ENCODE measurements at places on chromosomes 5 and 9.

GRCh38 chr5:58827463-58827862, 244.6 kb downstream of the RAB3C start:
- no peak for DNase-seq

- peak; percentile 49 for DNase-seq
Observed at GRCh38 chr5:80960531-80961375, 590 bp downstream of the RASGRF2 start.

DNA sequence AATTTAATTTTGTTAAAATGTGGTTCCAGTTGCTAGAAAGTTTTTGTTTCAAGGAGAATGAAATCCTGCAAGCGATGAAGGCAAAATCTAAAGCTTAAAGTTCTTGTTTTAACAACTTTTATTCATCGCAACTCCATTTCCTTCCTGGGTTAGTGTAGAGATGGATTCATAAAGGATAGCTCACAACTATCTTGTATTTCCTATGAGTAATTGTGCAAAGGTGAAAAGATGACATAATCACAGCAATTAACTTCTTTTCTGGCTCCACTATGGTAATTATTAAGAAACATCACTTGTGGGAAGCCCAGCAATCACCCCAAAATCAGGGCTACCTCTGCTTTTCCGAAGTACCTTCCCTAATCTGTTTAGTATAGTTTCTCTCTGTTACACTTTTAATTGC, 80.8 kb upstream of the SEMA6A start:
- no peak for DNase-seq

GRCh38 chr5:109946610-109947009, 256.9 kb downstream of the MAN2A1 start:
- DNase-seq = no peak

DNA sequence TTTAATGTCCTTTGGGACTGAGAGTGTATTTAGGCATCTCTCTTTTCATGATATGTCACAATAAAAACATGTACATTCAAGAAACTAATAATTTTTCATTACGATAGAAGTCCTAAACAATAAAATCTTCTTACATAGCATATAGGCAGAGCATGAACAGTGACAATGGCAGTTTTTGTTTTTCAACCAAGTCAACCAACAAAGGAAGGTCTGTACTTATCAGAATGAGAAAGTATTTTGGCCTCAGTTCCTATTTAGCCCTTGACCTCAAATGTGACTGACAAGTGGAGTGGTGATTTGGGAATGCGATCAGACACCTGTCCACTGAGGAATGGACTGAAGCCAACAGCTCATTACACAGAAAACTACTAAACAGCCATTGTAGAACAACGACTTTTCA, 219.5 kb downstream of the TMEM161B start:
- no peak for DNase-seq

DNA sequence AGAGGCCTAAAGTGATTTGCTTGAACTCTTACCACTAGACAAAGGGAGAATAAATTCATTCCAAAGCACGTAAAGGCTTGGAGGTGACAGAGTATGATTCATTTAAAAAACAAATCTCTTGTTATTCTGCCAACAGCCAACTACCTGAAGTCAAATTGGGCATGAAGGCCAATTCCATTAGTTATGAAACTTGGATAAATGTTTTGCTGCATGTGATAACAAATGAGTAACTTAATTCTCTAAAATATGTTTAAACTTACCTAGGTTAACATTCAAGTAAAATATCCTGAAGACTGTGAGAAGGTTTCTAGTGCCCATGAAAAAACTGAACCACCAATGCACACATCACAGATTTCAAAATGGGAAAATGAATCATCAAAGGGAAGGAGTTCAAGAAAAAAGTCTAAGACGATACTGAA, 120.1 kb upstream of the TSLP start:
- no peak for DNase-seq

- peak; percentile 76 for DNase-seq
Observed at GRCh38 chr5:177005619-177006264, 837 bp downstream of the UIMC1 start.

DNA sequence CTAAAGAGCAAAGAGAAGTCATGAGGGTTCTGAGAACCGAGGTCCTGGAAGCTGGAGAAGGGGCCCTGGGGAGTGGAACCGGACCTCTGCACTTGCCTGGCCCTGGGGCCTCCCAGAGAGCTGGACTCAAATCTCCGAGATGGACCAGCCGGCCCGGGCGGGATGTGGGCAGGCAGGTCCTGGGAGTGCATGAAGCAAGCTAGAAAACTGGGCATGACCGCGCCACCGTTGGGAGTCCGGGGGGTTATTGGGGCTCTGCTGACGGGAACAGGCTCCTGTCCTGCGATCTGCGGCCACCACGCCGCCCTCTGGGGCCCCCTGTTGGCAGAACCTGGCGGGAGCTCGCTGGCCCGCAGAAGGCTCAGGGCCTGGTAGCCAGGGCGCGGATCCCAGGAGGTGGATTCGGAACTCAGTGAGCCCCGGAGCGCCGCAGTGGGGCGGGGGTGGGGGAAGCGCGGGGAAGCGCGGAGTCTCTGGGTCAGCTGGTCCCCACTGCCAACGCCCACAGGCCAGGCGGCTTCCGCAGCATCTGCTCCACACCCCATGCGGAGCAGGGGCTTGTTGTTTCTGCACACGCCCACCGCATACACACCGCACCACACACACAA, 150.6 kb downstream of the ERCC6L2 start:
- DNase-seq = no peak

DNA sequence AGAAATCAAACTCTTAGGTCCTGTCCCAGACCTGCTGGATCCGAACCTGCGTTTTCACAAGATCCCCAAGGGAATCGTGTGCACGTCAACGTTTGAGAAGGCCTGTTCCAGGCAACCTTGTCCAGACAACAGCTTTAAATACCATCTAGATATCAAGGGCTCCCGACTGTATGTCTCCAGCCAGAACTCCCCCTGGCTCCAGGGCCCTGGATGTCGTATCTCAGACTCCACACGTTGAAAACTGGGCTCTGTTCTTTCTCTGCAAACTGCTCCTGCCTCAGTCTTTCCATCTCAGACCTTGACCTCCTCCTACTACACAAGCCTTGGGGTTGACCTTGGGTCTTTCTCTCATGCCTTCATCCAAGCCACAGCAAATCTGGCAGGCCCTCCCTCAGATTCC, 5.8 kb upstream of the ENG start:
- no peak for DNase-seq

DNA sequence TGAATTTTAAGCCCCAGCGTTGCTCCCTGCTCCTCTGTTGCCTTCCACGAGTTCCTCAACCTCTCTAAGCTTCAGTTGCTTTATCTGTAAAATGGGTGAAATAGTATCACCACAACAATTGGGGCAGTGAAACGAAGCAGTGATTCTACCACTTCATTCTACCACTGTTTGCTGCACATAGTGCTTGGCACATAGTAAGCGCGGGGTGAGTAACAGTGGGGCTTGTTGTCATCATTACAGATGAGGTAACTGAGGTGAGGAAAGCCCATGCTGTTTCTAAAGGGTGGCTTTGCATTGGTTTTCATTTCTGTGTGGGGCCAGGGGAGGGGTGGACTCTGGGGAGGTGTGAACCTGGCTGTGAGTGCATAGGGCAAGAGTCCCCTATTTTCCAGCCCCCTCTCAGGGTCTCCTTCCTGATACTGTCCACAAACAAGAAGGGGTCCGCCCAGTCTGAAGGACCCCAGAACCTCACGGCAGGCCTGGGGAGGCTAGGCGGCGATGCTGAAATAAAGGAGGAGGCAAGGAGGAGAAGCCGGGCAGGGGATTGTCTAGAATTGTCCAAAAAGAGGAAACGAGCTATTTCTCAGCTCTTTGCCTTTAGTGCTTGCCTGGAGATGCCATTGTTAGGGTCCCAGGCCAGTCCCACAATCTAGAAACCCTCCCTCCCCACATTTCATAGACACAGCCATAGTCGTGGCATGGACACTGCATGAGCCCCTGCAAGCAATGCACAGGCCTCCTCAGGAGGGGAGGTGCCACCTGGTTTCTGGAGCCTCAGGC, 65.6 kb downstream of the IL6ST start:
- DNase-seq = no peak

DNA sequence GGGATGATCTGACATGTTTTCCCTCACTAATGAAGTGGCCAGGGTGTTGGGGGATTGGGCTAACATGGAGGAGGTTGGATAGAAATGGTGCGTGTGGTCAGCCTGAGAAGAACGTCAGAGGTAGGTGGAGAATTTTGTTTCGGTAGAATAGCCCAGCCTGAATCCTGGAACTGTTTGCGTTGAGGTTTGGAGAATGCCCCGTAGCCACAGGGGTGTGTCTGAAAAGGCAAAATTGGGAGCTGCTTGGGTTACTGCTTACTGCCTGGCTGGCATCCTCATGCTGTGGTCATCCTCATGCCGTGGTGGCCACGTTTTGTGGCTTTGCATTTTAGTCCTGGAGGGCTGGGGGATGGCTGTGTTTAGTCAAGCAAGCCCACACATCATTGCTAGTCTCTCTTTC, 236.9 kb downstream of the GOLPH3 start:
- peak; percentile 61 for DNase-seq

GRCh38 chr9:120904978-120905301, 21.7 kb downstream of the TRAF1 start:
- DNase-seq = no peak

GRCh38 chr9:19114680-19115270, 12.1 kb upstream of the HAUS6 start:
- DNase-seq = no peak

DNA sequence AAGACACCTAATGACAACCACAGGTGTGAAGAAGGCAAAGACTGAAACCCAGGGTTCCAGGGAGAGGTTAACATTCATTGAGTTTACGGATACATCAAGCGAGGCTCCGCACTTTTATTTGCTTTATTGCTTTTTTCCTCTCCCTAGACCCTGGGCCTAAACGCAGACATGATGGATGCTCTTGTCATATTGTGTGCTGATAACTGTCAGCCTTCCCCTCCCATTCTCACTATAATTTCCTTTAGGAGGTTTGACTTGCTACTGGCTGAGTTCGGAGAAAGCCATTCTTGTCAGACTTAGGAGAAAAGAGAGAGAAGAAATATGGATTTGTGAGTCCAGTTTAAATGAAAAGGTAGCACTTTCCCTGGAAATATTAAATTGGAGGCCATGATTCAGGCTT, 471.6 kb downstream of the DNAH5 start:
- DNase-seq = no peak

DNA sequence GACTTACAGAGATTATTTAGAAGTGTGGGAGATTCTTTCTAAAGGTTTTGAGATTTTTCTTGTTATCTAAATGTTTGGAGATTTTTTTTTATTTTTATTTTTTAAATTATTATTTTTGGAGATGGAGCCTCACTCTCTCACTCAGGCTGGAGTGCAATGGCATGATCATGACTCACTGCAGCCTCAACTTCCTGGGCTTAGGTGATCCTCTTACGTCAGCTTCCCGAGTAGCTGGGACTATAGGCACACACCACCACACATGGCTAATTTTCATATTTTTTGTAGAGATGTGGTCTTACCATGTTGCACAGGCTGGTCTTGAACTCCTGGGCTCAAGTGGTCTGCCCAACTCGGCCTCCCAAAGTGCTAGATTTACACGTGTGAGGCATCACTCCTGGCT, 694.5 kb downstream of the TLE1 start:
- no peak for DNase-seq

DNA sequence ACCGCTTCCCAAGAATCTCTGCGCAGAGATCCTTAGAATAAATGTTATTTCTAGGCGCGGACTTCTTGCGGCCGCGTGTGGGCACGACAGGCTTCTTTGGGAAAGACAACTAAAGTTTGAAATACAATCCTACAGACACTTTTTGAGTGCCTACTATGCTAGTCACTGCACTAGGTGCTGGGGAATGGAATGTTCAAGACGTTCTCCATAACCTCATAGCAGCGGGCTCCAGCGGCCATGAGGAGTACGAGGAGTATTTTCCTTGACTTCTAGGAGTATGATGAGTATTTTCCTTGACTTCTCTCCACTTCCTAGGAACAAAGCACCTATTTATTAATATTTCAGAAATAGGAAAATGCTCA, 636 bp upstream of the PWWP2A start:
- DNase-seq = no peak

- no peak for DNase-seq
Observed at GRCh38 chr9:134213508-134213850, 49.1 kb upstream of the RNU6ATAC start.

DNA sequence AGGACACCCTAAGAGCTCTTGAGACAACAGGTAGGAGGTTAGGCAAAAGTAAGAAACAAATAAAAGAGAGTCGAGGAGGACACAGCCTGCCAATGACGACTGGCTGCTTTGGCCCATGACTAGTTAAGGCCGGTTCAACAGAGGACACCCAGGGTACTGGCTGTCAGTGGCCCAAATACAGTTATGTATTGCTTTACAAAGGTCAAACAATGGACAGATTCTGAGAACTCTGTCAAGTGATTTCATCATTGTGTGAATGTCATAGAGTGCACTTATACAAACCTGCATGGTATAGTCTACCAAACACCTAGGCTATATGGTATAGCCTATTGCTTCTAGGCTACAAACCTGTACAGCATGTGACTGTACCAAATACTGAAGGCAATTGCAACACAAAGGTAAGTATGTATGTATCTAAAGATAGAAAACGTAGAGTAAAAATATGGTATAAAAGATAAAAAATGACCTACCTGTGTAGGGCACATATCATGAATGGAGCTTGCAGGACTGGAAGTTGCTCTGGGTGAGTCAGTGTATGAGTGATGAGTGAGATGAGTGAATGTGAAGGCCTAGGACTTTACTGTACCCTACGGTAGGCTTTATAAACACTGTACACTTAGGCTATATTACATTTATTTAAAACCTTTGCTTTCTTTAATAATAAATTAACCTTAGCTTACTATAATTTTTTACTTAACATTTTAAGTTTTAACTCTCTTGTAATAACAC, 6.5 kb upstream of the FAM81B start:
- no peak for DNase-seq

GRCh38 chr5:35029333-35029732, 18.4 kb downstream of the AGXT2 start:
- no peak for DNase-seq

DNA sequence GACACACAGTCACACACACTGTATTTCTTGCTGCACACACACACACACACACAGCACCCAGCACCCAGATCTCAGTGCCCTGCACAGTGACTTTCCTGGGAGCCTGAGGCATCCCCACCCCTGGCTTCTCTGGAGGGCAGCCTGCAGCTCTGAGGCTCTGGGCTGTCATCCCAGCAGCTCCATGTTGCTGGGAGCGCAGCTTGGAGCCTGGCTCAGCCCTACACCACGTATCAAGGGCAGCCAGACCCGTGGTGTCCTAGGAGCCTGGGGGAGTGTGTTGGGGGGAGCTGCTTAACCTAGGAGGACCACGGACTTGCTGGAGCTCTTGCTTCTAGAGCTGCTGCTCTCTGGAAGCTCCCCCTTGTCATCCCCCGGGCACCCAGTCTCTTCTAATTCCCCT, 5.2 kb downstream of the IER5L start:
- DNase-seq = no peak

GRCh38 chr5:53924392-53924791, 364.0 kb downstream of the NDUFS4 start:
- no peak for DNase-seq

DNA sequence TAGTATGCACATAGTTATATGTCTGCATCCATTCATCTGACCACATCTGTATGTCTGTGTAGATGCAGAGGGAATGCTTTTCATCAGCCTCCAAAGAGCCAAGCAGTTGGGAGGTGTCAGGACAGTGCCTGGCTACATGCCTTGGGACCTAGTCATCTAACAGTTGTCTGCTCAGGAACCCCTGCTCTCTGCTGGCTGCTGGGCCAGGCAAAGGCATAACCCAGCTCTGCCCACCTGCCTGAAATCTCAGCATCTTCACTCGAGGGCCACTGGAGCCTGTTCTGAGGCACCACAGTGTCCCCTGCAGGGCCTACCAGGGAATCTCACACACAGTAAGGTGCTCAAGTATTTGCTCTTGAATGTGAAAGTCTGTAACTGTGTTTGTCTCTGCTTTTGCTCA, 3.7 kb downstream of the C9orf50 start:
- no peak for DNase-seq

Measured in right forelimb (tissue), 1 donor.